ENCODE measurements at places on chromosomes 13 and 19.

- DNase-seq: no peak
These were observed 5.9 kb downstream of the RTBDN start for GRCh38 chr19:12828494-12828893.

GRCh38 chr13:36124236-36124822 lies 6.9 kb downstream of the DCLK1 start:
- DNase-seq: no peak

DNA sequence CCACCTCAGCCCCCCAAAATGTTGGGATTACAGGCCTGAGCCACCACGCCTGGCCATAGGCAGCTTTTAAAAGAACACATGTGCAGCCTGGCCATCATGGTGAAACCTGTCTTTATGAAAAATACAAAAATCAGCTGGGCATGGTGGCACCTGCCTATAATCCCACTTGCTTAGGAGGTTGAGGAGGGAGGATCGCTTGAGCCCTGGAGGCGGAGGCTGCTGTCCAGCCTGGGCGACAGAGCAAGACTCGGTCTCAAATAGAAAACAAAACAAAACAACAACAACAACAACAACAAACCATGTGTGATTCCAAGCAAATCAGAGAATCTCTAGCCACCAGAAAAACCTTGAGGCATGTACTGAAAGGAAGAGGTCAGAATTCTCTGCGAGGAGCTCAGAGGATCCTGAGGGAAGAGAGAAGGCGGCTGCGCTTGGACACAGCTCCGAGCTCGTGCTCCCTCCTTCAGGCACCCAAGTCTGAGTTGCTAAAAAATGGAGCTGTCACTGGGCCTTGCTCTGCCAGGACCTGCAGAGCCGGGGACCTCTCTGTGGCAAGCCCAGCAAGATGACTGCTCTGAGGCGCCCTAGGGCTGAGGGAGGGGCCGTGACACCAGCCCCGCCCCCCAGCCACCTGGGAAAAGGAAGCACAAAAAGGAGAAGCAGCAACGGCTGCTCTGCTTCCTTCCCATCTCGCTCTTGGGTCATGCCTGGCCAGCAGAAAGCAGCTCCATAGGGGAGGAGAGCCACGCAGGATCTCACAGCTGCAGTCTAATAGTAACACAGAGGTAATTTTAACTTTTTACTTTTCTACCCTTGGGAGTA lies at the start of gene ARL11:
TSS of gene ARL11 (plus strand) at position 677 of the 822 bp plus-strand sequence. CDS start 1,941 bp downstream, outside the sequence.
- DNase-seq: peak; percentile 49

DNA sequence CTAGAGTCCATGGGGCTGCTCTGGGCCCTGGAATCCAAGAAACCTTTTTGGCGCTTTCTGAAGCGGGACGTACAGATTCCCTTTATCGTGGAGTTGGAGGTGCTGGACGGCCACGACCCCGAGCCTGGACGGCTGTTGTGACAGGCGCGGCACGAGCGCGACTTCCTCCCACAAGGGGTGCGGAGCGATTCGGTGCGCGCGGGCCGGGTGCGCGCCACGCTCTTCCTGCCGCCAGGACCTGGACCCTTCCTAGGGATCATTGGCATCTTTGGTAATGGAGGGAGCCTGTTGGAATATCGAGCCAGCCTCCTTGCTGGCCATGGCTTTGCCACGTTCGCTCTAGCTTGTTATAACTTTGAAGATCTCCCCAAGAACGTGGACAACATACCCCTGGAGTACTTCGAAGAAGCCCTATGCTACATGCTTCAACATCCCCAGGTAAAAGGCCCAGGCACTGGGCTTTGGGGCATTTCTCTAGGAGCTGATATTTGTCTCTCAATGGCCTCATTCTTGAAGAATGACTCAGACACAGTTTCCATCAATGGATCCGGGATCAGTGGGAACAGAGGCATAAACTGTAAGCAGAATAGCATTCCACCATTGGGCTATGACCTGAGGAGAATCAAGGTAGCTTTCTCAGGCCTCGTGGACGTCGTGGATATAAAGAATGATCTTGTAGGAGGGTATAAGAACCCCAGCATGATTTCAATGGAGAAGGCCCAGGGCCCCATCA lies 3.5 kb upstream of the ZFP82 start:
- no peak for DNase-seq

DNA sequence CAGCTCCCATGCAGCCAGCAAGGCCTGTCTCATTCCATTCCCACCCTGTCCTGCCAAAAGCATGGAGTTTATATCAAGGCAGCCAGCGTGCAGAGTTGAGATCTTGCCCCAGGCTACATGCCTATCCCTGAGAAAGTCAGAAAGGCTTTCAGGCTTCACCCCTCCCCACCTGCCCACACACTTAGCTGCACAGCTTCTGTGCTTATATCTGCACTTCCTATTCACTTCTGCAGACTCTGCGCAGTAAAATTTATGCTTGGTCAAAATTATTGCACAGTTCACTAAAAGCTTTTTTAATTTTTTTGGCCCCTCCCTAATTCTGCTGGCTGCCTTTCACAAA lies 12.5 kb upstream of the ZNF675 start:
- no peak for DNase-seq

DNA sequence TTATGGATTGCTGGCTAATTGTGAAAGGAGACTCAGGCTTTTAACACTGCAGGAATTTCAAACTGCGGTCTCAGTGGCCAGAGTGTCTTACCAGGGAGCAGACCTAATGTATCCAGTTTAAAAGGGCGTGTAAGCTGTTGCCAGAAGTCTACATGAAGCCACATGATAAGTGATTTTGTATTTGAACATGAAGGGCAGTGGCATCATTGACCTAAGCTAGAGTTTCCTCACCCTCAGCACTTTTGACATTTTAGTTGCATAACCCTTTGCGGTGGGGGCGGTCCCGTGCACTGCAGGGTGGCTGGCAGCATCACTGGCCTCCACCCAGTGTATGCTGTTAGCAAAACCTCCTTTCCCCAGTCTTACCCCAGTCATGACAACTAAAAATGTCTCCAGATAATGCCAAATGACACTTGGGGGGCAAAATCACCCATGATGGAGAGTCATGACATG lies 23.7 kb upstream of the GPR18 start:
- no peak for DNase-seq

- DNase-seq: no peak
These were observed 141.1 kb downstream of the GPC5 start for GRCh38 chr13:91539286-91540157.

DNA sequence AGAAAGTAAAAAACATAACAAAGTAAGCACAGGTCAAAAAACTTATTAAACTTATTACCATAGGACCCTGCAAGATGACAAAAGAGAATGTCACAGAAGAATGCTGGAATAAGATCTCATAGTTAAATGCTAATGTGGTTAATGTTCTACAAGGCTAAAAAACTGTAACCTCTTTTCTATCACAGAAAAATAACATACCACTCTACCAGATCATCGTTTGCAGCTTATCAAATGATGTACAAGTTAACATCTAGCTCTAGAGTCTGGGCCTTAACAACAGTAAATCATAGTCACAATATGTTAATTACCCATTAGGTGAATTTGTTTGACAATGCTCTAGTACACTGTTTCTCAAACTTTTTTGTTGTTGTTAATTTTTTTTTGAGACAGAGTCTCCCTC lies 53.0 kb downstream of the NUFIP1 start:
- DNase-seq: no peak

GRCh38 chr19:50325310-50326100 lies 3.7 kb downstream of the KCNC3 start:
- DNase-seq: peak; percentile 23

DNA sequence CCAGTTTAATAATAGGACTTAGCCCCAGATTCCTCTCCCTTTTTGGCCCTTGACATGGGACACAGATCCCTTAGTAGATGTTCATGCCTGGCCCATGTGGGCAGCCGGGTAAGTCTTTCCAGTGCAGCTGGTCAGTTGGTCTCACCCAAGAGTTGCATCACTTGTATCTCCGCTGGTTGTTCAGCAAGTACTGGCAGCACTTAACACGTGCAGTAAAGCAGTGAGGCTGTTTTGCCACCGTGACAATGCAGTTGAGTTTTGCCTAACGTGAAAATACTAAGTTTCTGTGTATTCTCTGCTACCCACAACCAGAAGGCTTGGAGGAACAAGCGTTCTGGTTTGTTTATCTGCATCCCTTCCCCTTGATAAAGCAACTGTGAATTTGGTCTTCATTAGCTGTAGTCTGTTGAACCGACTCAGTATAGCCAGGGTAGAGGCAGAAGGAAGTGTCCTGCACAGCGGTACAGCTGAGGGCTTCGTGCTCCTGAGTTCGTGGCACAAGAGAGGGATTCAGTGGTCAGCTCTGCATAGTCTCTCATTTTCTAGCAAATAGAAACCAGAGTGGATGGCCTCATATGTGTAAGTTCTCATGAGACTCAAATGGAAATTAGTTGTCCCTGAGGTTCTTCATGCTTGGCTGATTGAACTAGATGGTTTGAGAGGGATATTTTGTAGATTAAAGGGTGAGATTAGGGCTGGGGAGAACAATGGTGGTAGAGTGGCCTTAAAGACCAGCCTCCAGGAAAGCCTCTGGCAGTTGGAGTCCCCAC lies 50.3 kb downstream of the ARHGEF7 start:
- no peak for DNase-seq

DNA sequence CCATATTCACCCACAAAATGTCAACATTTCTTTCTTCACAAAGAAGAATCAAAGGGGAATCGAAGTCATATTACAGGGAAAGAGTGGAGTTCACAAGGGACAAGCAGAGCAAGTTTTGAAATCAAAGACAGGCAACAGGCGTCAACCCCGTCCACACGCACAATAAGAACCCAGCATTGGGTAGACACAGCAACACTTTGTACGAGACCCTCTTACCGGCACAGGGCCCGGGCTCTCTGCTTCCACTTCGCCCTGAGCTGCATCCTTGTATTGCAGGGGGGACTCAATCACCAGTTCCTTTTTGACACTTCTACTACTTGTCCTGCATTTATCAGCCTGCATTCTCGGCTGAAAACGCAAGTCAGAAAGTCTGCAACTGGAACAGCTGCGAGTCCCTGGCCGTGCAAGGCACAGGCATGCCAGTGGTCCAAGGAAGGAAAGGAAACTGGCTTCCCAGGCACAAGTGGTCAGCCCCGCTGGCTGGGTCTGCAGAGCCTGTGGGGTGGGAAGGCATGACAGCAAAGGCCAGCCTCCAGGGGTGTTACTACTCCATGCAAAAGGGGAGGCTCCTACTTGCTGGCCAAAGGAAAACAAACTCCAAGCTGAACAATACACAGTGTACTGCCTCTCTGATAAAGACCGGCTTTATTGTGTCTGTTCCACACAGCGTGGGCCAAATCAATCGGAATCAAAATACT lies at the start of gene DOCK9:
TSS of gene DOCK9 (minus strand) at position 497 of the 698 bp plus-strand sequence. CDS start at position 342, 155 bp downstream.
- no peak for DNase-seq

DNA sequence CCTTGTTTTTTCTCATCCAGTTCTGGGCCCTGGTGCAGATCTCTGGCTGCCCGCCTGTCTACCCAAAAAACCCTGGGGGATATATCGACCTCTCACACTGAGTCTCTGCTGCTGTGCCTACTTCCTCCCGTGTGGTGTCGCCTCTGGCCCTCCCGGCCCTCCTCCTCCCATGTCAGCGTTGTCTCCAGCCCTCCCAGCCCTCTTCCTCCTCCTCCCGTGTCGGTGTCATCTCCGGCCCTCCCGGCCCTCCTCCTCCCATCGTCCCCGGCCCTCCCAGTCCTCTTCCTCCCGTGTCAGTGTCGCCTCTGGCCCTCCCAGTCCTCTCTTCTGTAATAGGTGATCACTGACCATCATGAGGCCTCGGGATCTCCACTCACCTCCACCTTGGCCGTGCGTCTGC lies 81.8 kb downstream of the GPR12 start:
- no peak for DNase-seq

- DNase-seq: no peak
These were observed 16.4 kb upstream of the PRR19 start for GRCh38 chr19:42285541-42285941.

GRCh38 chr19:4108767-4109625 lies 14.9 kb downstream of the MAP2K2 start:
- peak; percentile 41 for DNase-seq

- DNase-seq: no peak
These were observed 6.8 kb upstream of the ZNF765 start for GRCh38 chr19:53388168-53388567.

DNA sequence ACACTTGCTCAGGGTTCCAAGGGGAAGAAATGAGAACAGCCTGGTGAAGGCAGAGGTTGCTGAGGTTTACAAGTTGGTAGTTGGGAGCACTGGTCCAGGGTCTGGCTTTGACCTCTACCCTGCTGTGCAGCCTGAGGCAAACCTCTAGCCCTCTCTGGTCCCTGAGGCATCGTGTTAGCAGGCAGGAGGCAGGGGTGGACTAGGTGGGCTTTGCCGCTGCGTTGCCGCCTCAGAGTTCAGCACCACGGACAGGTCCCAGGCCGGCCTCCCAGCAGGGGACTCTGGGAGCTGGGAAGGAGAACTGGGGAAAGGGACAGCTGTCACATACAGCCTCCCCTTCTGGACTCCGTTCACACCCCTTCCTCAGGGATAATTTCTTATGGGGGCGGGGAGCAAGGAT lies 3.1 kb downstream of the NCAN start:
- DNase-seq: no peak

DNA sequence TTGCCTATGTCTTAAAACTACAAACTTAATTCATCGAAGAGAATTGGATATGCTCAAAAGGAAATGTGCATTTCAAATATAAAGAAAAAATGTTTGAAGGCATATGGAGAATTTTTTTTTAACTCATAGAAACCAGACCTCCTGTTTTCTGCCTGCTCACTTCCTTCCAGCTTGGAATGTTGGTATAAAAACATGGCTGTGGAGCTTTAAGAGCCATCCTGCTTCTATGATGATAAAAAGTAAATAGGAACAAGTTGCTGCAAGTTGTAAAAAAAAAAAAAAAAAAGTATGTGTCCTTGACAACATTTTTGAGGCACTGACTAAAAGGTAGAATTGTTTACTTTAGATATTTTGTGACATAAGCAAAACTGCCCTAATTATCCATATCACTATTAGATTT lies 1230.7 kb downstream of the PCDH9 start:
- no peak for DNase-seq

DNA sequence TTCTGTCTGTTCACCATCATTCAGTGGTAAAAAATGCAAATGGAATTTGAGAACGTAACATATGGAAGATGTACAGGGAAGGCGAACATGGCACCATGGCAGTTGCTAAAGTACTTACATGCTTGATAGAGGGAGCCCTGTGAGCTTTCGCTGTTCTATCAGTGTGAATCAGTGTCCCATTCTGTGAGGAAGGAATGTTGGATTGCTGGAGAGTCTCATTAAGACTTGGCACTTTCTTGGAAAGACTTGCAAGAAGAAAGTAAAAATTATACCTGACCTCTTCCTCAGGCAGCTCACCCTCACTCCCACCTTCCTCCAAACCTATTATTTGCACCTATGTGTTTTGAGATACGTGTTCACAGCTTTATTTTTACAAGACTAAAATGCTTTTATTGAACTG lies 43.5 kb downstream of the FREM2 start:
- no peak for DNase-seq

DNA sequence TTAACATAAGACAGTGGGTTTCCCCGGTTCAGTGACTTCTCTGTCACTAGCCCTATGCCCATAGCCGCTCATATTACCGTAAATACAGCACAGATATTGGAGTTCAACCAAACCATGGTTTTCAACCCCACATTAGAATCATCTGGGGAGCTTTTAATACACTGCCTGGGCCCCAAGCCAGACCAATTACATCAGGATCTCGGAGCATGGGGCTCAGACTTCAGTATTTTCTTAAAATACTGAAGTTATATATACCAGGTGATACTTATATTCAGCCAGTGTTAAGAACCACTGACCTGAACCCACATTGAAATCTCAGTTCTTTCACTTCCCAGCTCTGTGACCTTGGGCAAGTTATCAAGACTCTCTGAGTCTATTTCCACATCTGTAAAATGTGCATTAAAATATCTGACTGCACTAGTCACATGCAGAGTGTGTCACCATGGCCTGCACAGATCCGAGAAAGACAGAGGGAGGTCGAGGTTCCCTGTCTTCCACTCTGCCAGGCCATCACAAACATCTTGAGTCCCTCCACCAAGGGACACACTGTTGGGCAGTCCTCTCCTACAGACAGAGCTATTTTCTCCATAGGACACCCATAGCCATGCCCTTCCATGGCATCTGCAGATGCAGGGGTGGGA lies 32.2 kb upstream of the IPO5 start:
- DNase-seq: no peak

Measured in bone marrow (tissue), 2 donors.